Stimulated activated CD8-positive, alpha-beta memory T cell treated with anti-CD3 and anti-CD28 coated beads, Interleukin-7, amount 100 ng/mL, for 48 hours (primary cell): ENCODE measurements at places on chromosomes 4 and X.
A peak's percentile ranks its signal among the peaks of the same experiment; 100 is the strongest.

DNA sequence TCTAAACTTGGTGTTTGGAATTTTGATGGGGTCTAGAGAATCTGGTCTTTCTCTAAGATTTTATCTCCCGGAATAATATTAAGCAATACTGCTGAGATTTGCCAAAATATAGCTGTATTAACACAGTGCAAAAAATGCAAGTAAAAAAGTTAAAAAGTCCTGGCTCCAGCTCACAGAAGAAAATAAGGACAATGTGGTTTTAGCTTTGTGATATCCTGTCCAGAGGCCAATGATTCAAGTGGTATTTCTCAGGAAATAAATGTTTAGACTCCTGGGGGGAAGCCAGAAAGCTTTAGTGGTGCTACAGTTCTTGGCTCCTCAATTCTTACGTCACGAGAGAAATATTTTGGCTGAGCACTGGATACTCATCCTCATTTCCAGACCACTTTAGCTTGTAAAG is 40.9 kb upstream of the IL13RA2 start:
- no peak for DNase-seq

- DNase-seq = no peak
Measured at GRCh38 chr4:16694173-16694883, 204.1 kb downstream of the LDB2 start.

- DNase-seq = no peak
Measured at GRCh38 chr4:18050448-18050847, 28.9 kb upstream of the LCORL start.

GRCh38 chr4:180280076-180280475 is 1963.1 kb upstream of the TENM3 start:
- no peak for DNase-seq

- no peak for DNase-seq
Measured at GRCh38 chr4:62797221-62797620, 1597.1 kb downstream of the ADGRL3 start.

GRCh38 chr4:123096038-123096437 is 173.6 kb upstream of the NUDT6 start:
- DNase-seq = no peak

GRCh38 chr4:1899149-1900086 is 28.2 kb downstream of the NSD2 start:
- DNase-seq = peak; percentile 31

- DNase-seq = no peak
Measured at GRCh38 chrX:114344756-114345349, 239.0 kb upstream of the HTR2C start.

DNA sequence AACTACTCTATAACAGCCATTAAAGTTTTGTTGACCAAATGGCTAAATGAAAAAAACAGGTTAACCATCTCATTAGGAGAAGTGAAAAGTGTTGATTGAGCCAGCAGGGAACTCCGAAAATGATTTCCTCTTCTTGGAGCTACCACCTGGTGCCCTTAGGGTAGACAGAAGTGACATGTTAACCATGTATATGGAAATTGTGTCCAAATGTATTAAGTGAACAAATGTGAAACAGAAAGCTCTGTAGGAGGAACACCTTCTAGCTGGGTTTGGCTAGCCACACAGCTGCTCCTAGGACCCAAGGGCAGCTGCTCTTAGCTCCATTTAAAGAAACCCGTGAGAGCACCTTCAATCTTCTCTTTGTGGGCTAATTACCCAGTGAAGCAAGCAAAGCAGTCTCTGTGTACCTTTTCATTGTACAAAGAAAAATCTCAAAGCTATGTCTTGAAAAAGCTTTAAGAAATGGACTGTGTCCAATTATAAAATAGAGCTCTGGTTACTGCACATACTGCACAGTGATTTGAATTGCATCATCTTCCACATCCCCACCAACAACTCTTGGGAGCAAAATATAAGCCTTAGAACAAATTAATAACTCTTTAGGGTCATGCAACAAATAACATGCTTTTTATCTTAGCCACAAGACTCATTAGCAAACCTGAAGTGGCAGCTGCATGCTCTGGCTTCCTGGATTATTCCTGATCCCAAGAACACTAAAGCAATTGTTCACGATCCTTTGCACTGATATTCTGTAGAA is 59.2 kb upstream of the PARM1 start:
- no peak for DNase-seq

GRCh38 chrX:103616676-103617186 is 9.0 kb downstream of the TCEAL3 start:
- DNase-seq = no peak

DNA sequence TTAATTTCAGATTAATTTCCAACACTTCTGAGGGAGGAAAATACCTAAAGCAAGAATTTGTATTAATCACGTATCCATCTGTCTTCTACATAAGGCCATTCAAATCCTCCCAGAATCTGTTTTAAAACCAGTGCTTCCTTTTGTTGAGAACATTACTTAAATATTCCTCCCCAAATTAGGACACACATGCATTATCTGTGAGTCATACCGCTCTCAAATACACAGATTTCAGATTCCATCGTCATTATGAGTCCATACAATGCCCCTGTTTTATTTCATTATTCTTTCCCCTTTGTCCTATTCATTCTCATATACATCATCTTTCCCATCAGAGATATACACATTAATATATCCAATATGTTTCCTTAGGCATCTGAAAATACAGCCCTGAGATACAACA is 57.3 kb upstream of the PRSS12 start:
- no peak for DNase-seq

GRCh38 chr4:173281406-173282255 is 52.5 kb downstream of the HMGB2 start:
- no peak for DNase-seq

DNA sequence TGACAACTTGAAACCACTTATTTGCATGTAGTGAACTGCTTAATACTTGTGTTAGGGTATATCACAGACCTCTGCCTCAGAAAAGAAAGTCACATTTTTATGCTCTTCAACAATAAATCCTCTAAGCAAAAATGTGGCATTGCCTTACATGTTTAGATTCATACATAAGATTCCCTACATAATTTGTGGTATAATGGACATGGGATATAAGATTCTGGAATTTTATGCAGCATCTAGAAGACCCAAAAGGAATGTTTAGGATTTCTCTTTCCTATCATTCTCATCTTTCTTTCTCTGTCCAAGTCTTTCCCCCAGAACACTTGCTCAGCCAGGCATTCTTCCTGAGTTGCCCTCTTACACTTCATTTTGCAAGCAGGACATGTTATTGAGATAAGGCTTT is 37.7 kb upstream of the TET2 start:
- no peak for DNase-seq

GRCh38 chrX:95903975-95904374 is 780.7 kb upstream of the DIAPH2 start:
- DNase-seq = no peak

- DNase-seq = peak; percentile 16
Measured at GRCh38 chr4:38141808-38142500, 181.8 kb downstream of the PTTG2 start.

GRCh38 chrX:11499076-11500044 is 166.4 kb downstream of the ARHGAP6 start:
- no peak for DNase-seq

- no peak for DNase-seq
Measured at GRCh38 chr4:179597301-179597700, 2155.1 kb upstream of the AGA start.

GRCh38 chr4:174260099-174260498 is 23.4 kb downstream of the FBXO8 start:
- no peak for DNase-seq

DNA sequence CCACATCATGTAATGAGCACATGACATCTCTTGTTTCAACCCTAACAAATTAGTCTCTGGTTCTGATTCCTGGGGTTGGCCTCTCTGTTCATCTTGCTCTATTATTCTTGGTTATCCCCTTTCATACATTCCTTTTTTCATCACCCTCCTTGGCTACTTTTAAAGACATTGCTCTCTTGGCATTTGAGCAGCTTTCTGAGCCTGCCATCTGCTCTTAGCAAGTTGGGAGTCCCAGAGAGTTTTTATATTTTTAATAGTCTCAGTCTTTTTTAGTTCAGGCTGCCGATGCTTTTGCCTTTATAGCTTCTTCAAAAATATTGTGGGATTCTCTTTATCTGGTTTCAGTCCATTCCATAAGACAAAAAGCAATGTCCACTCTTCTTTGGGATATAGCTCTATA is 1270.9 kb downstream of the ADGRL3 start:
- DNase-seq = no peak

GRCh38 chrX:108704839-108705238 is 31.5 kb downstream of the IRS4 start:
- DNase-seq = no peak

DNA sequence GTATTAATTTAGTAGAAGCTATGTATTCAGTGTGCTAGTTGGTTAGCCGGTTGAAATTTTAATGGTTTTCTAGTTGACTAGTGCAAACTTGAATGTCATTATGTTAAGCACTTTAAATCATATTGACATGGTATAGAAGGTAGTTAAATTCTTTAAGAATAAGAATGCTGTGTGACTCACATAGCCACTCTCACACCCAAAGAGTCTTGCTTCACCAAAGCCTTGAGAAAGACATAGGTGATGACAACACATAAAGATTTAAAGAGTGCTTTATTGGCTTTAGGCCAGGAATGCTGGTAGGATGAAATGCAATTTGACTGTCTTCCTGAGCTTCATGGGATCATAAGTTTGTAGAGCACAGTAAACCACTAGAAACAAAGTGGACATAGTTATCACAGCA is 85.3 kb downstream of the DCAF8L2 start:
- no peak for DNase-seq

DNA sequence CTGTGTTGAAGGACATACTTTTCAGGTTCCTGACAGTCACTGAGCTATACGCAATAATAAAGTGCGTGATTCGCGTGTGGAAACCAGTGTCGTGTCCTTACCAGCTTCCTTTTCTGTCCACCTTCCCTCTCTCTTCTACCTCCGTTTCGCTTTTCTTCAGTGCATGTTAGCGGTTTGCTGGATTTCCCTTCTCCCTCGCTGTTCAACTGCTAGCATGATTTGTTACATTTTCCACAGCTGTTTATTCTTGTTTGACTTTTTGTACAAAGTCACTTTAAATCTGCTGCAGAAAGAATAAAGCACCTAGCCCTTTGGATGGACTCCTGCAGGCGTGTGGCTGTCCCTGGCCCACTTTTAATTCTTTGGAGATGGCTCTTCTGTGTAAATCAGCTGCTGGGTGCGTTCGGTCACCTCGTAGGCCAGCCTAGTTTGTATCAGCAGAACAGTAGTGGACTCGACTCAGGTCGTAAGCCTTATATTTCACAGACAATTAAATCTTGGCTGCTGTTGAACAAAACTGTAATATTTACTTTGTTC is 8.9 kb upstream of the HAND2 start:
- DNase-seq = no peak

- DNase-seq = no peak
Measured at GRCh38 chr4:142961866-142962265, 115.8 kb upstream of the INPP4B start.

DNA sequence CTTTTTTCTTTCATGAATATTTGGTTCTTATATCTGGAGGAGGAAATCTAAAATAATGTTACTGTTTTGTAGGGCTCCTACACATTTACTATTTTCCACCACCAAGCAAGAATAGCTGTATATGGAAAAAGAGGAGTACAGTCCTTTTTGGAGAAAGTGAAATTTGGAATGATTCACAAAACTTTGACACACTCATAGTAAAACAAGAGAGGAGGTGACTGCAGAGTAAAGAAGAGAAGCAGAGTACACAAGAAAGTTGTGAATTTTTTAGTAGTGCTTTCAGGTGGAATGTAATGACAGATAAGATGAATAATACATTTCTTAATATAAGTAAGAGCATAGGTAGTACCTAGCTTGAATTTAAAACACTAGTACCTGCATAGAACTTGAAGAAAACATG is 41.3 kb upstream of the UGT2B4 start:
- DNase-seq = no peak

DNA sequence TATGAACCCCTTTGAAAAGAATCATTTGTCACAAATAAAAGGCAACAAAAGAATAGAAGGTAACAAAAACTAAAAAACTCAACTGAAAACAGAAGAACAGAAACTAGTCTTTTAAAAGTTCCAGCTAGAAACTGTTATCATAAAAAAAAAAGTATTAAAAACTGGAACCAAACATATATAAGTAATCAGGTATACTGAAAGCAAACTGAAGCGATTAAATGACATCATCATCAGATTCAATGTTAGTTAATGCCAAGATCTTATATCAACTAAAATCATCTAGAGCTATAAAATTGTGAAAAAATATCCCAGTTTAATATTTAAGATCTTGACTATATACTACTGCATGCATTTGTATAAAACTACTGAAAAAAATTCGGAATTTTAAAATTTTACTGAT is 36.0 kb downstream of the CENPE start:
- DNase-seq = no peak

GRCh38 chrX:7638078-7638710 is 204.8 kb upstream of the VCX start:
- DNase-seq = no peak

GRCh38 chr4:167787231-167787630 is 305.1 kb upstream of the ANXA10 start:
- no peak for DNase-seq

- DNase-seq = no peak
Measured at GRCh38 chrX:148588649-148589310, 88.4 kb downstream of the AFF2 start.

- DNase-seq = no peak
Measured at GRCh38 chr4:182628544-182628943, 288.6 kb downstream of the DCTD start.

DNA sequence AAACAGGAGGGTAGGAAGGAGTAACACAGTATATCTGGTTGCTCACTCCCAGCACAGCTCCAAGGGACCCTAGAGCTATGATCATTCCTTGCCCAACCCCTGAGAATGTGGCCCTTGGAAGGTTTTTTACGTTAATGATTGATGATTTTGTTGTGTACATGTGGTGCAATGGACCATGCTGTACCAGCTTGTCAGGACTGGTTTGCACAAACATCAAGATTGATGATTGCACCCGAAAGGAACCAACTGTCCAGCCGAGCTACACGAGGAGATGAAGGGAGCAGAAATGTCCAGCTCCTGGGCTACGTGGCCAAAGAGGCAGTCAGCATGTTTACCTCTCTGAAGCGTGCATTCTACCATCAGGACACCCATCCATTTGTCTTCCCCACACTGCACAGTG is 83.2 kb upstream of the USP9X start:
- no peak for DNase-seq

- DNase-seq = no peak
Measured at GRCh38 chr4:79958466-79959264, 114.4 kb downstream of the ANTXR2 start.

GRCh38 chr4:55757356-55757952 is 62.1 kb upstream of the EXOC1L start:
- DNase-seq = no peak

DNA sequence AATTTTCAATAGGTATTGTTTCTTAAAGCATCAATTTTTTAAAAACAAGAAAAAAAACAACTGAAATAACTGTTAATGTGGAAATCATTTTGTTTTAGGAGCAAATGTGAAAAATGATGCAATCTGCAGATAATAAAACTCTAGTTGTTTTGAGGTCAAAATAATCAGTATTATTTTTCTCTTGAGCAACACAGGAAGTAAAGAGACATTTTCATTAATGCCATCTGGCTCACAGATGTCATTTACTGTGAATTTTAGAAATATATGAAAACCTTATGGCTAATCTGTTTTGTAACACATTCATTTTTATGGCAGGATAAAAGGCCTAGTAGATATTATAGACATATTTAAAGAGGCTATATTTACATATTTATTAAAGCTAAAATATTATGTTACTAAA is 141.6 kb downstream of the PCDH18 start:
- no peak for DNase-seq

GRCh38 chr4:133513901-133514300 is 364.8 kb downstream of the PCDH10 start:
- no peak for DNase-seq
